Lung microvascular endothelial cell (primary cell): ENCODE measurements at places on chromosomes 5 and 9.

DNA sequence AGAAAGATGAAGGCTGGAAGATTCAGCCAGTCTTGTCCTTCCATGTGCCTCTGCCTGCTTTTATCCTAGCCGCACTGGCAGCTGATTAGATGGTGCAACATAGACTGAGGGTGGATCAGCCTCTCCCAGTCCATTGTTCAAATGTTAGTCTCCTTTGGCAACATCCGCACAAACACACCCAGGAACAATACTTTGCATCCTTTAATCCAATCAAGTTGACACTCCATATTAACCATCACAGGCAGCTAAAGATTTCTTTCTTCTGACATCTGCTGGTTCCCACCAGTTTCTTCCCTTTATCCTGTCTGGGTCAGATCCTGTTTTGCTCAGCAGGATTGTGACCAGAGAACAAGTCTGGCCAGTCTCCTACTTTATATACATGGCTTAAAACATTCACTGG, 276.5 kb upstream of the TYRP1 start:
- DNase-seq: no peak

DNA sequence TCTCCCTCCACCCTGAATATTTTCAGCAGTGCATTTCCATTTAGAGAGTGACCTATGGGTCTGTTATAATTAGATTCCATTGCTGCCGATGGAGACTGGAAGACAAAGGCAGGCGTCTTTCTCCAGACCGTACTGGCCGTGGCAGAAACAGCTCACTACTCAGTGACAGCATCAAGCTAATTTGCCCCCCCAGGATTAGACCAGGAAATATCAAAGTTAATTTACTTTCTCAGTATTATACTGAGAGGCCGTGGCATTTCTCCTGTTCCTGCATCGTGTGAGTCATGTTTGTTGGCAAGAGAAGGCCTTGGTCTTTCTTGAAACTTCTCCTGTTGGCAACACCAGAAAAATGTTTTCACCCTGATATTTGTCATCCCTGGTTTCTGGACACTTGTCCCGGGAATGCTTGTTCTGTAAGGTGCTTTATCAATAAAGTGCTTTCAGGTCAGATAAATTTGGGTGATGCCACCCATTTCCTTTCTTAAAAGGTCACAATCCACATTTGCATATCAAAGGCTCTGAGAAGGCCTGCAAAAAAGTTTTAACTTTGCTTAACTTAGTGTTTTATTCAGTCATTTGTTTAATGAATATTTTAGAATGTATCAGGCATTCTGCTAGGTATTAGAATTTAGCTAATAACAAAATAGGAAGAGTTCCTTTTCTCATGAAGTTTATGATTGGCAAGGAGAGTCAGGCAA, 28.4 kb downstream of the SV2C start:
- DNase-seq: no peak

- no peak for DNase-seq
These were observed 32.1 kb upstream of the MVB12B start for GRCh38 chr9:126294331-126295081.

DNA sequence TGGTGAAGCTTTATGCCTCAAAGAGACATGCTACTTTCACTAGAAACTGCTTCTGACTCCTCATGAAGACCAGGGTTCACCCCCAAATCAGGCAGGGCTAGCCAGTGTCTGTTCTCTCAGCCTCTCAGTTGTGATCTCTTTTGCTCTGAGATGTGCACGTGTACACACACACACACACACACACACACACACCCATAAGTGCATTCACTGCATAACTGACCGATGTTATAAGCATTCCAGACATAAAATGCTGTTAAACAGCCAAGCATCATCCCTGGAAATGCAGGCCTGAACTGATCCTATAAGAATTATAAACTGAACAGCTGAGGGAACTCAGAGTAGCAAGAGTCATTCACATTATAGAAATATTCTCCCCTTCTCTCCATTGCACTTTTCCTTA, 85.0 kb downstream of the FSTL4 start:
- DNase-seq: no peak

DNA sequence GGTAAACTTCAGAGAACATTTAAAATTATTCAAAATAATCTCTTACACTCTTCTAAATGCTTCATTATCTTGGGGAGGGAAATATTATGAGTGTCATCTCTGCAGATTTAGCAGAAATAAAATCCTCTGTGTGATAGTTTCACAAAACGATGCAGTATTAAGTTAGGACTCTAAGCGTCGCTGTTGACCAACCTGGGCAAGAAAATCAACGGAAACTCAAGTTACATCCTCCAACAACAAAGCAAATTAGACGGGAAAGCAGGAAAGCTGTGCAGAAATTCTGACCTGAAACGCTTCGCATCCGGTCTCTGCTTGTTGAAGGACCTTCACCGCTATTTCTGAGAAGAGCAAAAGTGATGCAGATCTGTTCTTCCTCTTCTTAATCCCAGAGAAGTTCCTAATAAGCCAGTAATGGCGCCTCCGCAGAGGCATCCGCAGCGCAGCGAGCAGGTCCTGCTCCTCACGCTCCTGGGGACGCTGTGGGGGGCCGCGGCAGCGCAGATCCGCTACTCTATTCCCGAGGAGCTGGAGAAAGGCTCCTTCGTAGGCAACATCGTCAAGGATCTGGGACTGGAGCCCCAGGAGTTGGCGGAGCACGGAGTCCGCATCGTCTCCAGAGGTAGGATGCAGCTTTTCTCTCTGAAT, at the start of gene PCDHGA6:
TSS of gene PCDHGA6 (plus strand) at position 219 of the 645 bp plus-strand sequence. CDS start at position 412, 193 bp downstream.
- DNase-seq: peak; percentile 44

- no peak for DNase-seq
These were observed 943 bp downstream of the NOP16 start for GRCh38 chr5:176387384-176387925.

DNA sequence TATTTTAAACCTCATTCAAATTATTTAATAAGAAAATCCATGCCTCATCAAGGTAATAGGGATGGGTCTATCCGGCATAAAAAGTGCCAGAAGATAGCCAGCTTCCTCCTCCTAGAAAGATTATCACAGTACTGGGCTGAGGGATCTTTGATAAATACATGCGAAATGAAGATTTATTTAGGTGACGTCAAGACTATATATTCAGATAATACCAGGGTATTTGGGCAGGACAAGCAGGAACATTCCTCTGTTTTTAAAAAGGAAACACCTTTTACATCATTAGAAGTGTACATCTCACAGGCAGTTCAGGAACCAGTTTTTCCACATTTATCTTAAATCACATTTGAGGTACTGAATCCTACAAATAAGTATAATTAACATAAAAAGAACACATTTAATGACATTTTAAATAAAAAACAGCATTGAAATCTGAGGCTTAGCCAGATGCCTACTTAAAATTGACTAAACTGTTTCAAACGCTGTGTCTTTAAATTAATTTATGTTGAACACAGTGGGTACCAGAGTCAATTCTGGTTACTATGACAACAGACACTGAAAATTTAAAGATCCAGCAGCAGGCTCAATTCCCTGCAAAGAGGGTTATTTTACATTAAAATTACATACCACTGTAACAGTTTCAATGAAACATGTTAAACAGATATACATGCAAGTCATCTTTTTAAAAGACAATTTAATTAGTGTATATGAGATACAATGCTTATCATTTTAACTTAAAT, 124.7 kb upstream of the SLCO6A1 start:
- DNase-seq: no peak

GRCh38 chr5:20276061-20276958, 288.3 kb upstream of the CDH18 start:
- peak; percentile 3 for DNase-seq

GRCh38 chr5:170420806-170421412, 31.7 kb upstream of the KCNMB1 start:
- DNase-seq: peak; percentile 83

DNA sequence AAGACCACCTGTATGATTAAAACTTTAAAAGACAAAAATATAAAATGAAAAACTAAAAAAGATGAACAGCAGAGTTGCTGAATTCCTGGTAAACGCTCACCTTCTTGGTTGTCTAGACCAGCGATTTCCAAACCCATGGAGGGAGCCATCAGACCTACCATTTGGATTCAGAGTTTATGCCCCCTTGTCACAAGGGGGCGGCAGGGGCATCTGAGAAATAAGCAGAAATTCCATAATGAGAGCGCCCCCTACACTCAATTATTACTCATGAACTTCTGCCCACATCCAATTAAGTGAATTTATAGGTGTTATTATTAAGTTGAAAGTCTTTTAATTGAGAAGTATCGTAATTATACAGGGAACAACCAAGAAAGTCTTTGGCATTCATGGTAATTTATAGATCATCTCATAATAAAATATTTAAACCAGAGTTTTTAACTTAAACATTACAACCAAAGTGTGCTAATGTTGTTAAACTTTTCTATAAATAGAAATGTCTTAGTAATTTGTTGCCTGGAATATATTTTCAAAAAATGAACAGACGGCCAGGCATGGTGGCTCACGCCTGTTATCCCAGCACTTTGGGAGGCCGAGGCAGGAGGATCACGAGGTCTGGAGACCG, 35.2 kb upstream of the SPATA31C2 start:
- peak; percentile 82 for DNase-seq

GRCh38 chr9:83598487-83598886, 24.5 kb upstream of the IDNK start:
- no peak for DNase-seq

GRCh38 chr5:118115791-118116190, 872.6 kb downstream of the DTWD2 start:
- no peak for DNase-seq

DNA sequence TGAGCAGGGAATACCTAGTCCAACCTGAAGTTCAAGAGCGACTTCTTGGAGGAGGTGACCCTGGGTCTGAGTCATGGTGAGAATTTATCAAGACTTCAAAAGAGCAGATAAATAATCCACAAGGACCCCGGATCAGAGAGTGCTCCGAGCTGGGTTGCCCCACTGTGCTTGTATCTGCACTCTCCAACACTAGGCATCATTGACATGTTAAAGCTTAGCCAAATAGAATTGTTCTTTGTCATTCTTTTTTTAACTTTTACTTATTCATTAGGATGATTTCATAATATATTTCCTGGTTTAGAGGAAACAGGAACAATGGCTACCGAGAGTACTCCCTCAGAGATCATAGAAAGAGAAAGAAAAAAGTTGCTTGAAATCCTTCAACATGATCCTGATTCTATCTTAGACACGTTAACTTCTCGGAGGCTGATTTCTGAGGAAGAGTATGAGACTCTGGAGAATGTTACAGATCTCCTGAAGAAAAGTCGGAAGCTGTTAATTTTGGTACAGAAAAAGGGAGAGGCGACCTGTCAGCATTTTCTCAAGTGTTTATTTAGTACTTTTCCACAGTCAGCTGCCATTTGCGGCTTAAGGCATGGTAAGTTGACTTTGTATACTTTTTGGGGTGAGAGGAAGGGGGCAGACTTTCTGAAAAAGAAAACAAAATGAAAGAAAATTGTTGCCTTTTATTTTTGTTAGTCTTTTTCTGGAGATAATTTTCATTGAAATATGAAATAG, at the start of gene CARD6:
TSS of gene CARD6 (plus strand) at position 300 of the 738 bp plus-strand sequence. CDS start at position 316, 16 bp downstream.
- DNase-seq: peak; percentile 80

- no peak for DNase-seq
These were observed 359.1 kb upstream of the ADAMTSL1 start for GRCh38 chr9:18114559-18115475.

DNA sequence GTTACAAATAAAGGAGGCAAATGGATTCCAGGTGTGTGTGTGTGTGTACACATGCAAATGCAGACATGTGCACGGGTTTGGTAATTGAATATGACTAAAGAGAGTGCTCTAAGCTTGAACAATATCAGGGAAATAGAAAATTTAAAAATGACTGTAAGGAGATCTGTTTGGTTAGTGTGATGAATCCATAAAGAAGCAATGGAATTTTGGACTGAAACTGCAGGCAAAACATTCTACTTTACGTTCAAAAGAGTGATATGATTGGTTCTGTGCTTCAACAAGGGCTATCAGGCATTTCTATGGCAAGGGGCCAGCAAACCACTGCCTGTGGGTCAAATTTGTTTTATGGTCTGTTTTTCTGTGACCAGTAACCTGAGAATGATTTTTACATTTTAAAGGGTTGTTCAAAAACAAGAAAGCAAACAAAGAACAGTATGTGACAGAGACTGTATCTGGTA, 332.8 kb upstream of the KLF9 start:
- no peak for DNase-seq

DNA sequence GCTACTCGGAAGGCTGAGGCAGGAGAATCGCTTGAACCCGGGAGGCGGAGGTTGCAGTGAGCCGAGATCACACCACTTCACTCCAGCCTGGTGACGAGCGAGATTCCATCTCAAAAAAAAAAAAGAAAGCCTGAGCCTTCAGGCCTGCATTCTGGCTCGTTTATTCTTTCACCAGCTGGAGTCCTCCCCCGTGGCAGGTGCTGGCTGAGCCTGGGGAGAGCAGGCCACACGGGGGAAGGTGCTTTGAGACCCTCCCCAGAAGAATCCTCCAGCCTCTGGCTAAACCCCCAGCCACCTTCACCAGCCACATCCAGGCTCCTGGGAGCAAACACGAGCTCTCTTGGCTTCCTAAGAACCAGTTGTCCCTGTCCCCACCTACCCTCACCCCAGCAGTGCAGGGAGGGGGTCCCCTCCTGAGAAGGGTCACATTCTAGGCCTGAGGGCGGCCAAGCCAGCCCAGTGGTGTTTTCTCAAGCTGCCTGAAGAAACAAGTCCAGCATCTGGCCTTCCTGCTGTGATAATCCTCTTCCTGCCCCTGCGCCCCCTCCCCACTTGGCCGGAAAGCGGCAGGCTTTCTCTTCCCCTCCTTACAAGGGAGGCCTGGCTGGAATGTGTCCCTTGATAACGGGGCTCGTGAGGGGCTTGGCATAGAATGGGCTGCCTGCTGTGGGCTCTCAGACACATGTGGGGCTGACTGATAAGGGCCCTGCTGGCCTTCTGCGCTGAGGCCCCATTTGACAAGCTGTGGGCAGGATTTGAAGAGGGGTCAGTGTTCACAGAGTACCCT, 41.5 kb downstream of the PLPP7 start:
- DNase-seq: peak; percentile 19

DNA sequence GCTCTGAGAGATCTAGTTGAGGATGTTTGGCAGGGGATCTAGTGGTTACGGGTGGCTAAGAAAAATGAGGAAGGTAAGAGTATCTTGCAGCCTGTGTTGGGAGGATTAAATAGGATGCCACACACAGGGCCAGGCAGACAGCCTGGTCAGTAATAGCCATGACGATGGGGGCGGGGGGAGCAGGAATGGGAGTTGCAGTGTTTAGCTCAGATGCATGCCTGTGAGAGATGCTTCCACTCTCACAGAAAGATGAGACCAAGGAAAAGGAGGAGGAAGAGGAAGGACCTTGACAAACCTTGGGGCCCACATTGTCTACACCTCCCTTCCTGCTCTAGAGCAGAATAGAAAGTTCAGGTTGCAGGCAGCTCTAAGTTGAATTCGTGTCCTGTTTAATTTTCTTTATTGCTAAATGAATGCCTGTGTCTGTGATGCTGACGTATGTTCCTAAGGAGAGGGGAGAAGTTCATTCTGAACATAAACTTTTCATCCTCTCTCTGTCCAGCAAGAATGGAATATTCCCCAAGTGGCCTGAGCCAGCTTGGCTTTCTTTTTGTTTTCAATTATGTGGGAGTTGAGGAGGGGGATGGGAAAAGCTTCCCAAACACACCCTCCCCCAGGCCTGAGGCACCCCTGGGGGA, 28.7 kb downstream of the TGFBI start:
- peak; percentile 31 for DNase-seq

DNA sequence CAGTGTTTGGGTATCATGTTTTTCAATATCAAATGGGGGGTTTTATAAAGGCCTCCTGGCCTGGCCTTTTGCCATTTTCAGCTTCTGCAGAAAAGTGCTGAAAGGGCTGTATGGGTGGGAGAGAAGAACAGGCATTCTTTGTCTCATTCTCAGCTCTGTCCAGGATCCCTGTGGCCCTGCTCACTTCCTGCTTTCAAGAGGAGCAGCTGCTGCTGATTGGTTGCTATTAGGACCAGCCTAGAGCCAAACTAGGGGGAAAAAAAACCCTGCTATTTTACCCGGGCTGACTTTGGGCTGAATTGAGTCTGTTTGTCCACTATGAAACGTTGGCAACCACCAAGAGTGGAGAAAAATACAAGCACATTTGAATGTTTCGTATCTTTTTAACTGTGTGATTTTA, 117.1 kb downstream of the CMYA5 start:
- no peak for DNase-seq
